ENCODE measurements at places on chromosomes 7 and 10. TPM values are rescaled to one million over a fixed set of nuclear protein-coding genes. Genes with fewer than 3 reads are reported as not detected.

- DNase-seq = no peak
These were observed 154.8 kb downstream of the CAMK1D start for GRCh38 chr10:12504176-12504575.

GRCh38 chr10:33478675-33479125, 144.2 kb upstream of the NRP1 start:
- DNase-seq = no peak

DNA sequence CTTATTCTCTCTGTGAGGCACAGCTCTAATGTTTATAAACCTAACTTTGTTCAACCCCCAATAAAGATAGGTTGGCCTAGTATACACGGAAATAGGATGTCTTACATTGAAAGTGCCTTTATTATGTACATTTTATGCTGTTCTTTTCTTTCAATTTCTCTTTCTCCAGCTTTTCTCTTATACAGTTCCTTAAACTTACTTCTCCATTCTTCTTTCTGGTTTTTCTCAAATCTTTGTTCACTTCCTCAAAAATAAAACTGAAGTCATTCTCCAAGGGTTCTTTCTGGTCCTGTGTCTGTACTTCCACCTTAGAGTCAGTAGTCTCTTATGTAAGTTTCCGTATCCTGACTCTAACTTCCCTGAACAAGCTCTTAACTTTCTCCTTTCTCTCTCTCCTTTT, 29.2 kb upstream of the NAMPT start:
- DNase-seq = no peak

DNA sequence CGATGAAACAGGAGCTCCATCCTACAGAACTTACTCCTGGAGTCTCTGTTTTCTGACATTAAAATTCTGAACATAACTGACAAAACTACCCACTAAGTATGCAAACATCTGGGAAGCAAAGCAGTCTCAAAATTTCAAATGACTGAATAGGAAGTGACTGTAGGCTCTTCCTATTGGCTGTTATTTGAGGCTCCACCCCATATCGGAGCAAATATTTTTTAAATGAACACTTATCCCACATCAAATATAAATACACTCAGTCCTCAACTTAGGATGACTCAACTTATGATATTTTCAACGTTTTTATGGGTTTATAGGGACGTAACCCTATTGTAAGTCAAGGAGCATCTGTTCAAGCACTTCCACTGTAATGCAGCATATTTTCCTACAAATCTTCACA, 8.8 kb downstream of the HSPA12A start:
- no peak for DNase-seq

DNA sequence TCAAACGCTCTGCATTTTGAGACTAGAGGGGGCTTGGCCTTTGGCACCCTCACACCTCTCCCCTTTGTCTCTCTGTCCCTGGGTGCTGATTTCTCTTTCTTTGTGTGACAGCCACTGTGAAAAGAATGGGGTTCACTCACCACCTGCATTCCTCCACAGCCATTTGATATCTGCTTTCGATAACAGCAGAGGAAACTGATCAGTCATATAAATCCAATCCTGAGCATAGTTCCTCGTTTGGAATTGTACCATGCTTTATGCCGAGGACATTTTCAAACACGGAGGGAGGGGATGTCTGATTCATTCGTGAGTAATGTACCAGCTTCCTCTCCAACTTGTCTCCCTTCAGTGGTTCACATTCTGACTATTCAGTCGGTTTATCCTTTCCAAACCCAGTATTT, 15.8 kb downstream of the MET start:
- DNase-seq = no peak

GRCh38 chr10:59971915-59972314, 65.6 kb upstream of the CCDC6 start:
- no peak for DNase-seq

DNA sequence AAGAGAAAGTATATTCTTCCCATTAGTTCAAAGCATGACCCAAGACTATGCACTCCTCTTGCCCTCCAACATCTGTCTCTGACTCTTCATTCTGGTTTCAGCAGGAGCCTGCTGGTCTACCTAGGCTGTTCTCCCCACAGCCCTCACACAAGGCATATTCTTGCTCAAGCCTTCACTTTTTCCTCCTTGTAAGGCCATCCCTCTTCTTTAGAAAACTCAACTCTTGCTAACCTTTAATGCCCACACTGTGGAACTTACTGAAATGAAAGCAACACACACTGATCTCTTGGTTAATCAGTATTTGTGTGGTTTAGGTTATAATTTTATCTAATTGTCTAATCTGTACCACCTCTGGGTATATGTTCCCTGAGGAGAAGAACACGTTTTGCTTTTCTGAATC, 75.8 kb downstream of the PRKCQ start:
- no peak for DNase-seq

- no peak for DNase-seq
These were observed 178.0 kb upstream of the FZD1 start for GRCh38 chr7:91086200-91086599.

GRCh38 chr10:17354781-17355180, 99.6 kb downstream of the ST8SIA6 start:
- DNase-seq = no peak

- no peak for DNase-seq
These were observed 91.4 kb upstream of the PTN start for GRCh38 chr7:137434946-137435345.

- DNase-seq = no peak
These were observed 76.2 kb downstream of the ZNF22 start for GRCh38 chr10:45076891-45077290.

The AGMO gene
- 0.22 TPM for total RNA-seq

The SUMF2 gene
- total RNA-seq = 59.2 TPM
